Left renal cortex interstitium (tissue), 4 donors: ENCODE measurements at places on chromosomes 6 and 20.

- DNase-seq: no peak
Observed at GRCh38 chr20:13420625-13421024, 199.6 kb downstream of the ISM1 start.

DNA sequence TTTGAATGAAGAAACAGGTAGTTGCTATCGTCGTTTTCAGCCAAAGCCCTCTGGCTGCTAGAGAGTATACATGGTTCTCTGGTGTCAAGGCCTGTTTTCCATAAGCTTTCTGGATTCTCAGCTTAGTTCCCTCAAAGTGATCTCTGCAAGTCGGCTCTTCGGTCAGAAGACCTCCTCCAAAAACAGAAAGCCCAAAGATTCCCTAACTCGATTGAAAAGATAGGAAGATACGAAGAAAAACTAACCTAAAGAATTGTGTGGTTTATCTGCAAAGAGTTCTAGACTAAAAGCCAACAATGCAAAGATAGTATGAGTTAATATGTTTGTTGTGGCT lies 545 bp upstream of the ASCC3 start:
- DNase-seq: no peak

- no peak for DNase-seq
Observed at GRCh38 chr20:4711511-4711910, 10.2 kb upstream of the PRND start.

DNA sequence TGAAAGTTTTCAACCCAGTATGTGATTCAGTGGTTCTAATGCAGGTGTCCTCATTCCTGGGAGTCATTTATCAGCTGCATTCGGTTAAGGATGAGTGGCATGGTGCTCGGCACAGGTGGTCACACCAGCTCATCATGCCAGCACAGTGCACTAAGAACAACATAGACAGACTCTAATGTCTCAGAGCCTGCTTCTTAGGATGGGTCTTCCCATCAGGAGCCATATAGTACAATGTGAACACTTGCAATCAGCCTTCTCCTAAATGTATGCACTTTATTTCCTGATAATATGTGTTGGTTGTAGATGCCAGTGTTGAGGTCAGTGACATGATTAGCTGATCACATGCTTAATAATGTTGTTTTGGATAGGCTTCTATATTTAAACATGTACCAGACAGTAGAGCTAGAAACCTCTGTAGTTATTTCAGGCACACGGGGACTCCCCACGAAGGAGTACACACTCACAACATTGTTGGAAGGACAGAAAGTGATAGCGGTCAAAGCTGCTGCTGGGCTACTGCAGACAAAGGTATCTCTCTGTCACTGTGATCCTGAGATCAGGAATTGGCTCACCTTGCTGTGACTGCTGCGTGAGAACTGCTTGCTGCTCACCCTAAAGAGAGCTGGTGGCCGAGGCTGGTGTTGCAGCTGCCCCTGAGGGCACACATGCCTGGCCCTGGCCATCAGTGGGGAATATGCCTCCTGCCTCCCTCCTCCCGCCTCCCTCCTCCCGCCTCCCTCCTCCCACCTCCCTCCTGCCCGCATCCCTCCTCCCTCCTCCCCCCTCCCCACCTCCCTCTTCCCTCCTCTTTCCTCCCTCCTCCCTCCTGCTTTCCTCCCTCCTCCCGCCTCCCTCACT lies 195.4 kb downstream of the SMOC2 start:
- no peak for DNase-seq

DNA sequence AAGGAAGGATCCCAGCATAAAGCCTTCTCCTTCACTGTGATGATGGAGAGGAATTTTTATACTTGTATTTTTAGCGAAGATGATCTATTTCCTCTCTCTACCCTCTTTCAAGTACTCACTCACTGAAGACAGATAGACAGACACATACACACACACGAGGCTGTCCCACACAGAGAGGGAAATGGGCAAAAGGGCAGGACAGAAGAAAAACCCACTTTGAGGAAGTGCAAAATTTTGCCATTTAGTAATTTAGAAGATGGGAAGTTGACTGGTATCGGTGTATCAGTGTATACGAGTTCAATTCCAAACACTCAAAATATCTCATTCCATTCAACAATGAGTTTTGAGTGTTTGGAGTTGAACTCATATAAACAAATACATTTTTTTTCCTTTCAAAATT lies 30.9 kb downstream of the HEBP2 start:
- no peak for DNase-seq

- no peak for DNase-seq
Observed at GRCh38 chr6:24543683-24544082, 48.9 kb downstream of the ALDH5A1 start.

GRCh38 chr20:58855506-58856389 lies 3.2 kb downstream of the GNAS start:
- DNase-seq: no peak

GRCh38 chr6:101013612-101014195 lies 132.6 kb upstream of the ASCC3 start:
- DNase-seq: no peak
